ENCODE measurements at places on chromosomes 4 and X.

GRCh38 chr4:99624141-99624719 is 33.4 kb downstream of the C4orf54 start:
- DNase-seq: no peak

DNA sequence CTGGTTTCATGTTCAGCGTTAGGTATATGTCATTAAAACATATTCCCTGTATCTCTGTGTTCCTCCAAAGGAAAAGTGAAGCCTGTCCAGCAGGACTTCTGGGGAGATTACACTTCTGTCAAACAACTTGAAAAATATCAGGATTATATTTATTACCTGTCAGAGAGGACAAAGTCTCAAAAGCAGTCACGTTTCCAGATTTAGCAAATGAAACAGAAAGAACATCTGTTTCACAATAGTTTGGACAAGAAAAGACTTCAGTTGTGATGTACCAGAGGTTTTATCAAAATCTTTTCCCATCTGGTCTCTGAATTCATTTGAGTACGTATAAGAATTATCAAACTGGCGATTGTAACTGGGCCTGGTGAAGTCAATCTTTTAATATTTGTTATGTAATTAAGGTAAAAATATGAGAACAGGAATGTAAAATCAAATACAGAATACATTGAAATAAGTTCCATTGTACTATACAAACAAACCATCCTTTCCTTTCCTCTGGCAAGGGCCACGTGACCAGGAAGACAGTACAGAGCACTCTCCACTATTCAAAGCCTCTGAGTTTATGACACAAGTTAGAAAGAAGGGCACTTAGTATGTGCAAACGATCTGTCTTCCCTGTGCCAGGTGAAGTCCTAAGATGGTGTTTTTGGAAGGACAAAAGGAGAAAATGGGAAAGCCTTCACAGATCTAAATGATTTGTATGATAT is 3.2 kb downstream of the CASP3 start:
- DNase-seq: no peak

DNA sequence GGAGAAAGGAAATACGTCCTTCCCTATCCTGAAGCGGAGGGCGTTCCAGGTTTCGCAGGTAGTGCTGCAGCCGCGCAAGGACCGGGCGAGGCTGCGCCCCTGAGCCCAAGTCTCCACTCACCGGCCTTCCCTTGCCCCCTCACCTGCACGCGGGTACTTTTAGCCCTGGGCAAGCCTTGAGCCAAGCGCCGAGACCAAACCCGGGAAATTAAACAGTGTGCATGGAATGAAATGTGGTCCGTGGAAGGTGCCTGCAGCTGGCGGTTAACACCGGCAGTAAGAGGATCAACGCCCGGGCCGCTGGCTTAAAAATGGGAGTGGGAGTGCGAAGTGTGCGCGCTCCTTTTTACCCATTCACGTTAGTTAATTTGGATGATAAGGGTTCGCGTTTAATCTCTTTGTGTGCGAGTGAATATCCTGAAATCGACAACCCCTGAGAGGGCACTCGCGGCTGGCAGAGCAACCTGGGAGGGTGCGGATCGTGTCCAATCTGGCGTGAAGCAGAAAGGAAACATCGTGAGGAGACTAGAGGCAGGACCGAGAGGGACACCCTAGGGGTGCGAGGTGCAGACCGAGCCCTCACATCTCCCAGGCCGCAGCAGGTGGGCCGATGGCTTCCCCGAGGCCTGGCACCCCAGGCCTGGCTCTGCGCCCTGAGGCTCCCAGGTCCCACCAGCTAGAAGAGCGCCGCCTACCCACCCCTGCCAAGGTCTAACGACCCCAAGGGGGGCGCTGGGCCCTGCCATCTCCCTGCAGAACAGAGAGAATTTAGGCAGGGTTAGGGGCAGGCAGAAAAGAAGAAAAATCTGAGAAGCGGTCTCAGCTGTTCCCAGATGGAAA is 2.0 kb upstream of the HELT start:
- no peak for DNase-seq

- no peak for DNase-seq
Measured at GRCh38 chr4:185211035-185211434, 1.6 kb downstream of the SNX25 start.

GRCh38 chr4:56979421-56980072 is 851 bp downstream of the POLR2B start:
- no peak for DNase-seq

DNA sequence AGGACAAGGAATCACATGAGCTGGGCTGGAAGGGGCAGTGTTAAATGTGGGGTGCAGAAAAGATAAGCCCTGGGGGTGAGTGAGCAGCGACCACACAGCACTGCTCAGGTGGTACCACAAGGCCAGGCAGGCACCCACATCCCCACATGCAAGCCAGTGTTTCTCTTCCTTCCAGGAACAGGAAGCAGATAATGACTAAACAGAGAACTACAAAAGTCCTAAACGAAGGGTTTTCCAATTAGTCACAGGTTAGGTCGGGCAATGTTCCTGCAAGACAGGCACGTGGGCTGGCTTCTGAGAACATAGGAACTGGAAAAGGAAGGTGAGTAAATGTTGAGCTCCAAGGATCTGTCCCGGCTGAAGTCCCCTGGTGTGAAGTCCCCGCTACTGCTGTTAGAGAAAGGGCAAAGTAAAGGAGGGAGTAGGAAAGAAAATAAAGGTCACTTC is 19.5 kb downstream of the RELL1 start:
- DNase-seq: no peak

- no peak for DNase-seq
Measured at GRCh38 chr4:117455088-117455487, 369.7 kb upstream of the TRAM1L1 start.

DNA sequence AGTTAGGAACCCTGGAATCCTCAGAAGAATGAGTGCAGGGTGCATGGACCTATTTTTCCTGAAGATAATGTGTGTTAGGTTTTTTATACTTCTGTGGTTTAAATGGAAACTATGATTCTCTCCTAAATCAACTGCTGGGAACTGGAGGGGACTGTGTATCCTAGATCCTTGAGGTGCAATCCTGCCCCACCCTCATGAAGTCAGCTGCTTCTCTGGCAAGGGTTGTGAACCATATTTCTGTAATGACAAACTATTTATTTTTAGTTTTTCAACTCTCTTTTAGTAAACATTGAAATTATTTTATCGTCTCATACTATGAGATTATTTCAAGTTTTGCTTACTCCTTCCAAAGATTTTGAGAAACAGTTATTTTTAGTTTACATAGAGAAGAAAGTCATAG is 25.8 kb upstream of the VEGFC start:
- no peak for DNase-seq

GRCh38 chr4:30619679-30620078 is 100.5 kb upstream of the PCDH7 start:
- DNase-seq: no peak

GRCh38 chrX:46317163-46317562 is 228.1 kb downstream of the ZNF674 start:
- DNase-seq: no peak

- DNase-seq: peak; percentile 17
Measured at GRCh38 chr4:158856852-158857251, 88.0 kb downstream of the FNIP2 start.

GRCh38 chrX:135213200-135213844 is 38.5 kb upstream of the ETDA start:
- no peak for DNase-seq

- DNase-seq: no peak
Measured at GRCh38 chrX:131782646-131783045, 238.8 kb downstream of the OR13H1 start.

DNA sequence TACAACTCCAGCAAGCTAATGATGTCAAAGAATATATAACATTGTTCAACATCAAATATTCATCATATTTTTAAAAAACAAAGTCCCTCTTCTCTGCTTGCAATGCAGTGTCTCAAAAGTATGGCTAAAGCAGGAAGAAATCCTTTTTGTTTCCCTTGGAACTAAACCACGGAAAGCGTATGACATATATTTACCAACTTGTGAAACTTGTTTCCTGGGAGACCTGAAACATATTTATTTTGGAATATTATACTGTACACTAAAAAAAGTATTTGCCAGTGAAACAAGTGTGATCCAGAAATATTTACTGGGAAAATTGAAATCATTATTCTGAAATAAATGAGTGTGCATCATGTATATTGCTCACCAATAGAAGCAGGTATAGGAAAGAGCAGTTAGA is 156.0 kb upstream of the ANKRD50 start:
- no peak for DNase-seq

GRCh38 chrX:41512394-41512793 is 65.3 kb downstream of the NYX start:
- no peak for DNase-seq

GRCh38 chr4:78227411-78228057 is 170.4 kb downstream of the FRAS1 start:
- no peak for DNase-seq

GRCh38 chr4:144355811-144356757 is 215.6 kb upstream of the GYPA start:
- no peak for DNase-seq

- no peak for DNase-seq
Measured at GRCh38 chr4:147101678-147102077, 156.0 kb upstream of the TTC29 start.

DNA sequence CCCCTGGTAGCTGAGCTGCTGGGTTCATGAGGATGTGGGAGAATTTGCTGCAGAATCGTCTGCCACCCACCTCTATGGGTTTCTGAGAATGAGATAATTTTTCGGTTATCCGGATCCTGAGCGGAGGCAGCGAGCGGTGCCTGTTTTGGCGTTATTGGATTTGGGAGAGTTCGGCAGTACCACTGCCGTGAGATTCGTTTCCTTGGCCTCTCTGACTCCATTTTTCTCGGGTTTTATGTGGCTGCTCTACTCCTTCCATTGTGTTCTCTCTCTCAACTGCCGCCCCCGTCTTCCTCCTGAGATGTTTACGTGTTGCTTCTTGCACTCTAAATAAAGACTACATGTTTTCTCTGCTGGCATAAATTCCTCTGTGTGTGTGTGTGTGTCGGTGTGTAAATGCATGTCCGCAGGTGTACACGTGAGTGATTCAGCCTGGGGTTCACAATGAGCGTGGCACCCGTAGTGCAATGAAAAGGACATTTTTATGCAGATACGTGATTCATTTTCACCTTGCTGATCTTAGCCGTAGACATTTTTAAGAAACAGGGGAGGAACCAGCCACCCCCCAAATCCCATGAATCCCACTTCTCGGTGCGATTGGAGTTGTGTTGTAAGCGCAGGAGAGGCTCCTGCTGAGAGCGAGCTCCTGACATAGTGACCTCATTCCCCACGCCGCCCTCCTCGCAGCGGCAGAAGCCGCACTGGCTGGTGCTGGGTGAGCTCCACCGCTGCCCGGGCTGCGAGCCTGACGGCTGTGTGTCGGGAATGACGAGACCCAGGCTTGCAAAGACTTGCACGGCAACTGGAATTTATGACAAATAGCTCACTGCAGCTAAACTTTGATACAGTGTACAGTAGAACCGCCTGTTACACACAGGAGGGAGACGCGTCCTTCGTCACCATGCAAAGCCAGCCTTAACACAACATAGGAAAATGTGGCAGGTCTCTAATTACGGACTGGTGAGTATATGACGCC is 82.2 kb downstream of the STOX2 start:
- no peak for DNase-seq

GRCh38 chr4:41135801-41136200 is 78.5 kb downstream of the APBB2 start:
- DNase-seq: no peak

- no peak for DNase-seq
Measured at GRCh38 chr4:39036172-39036571, 4.0 kb upstream of the TMEM156 start.

- no peak for DNase-seq
Measured at GRCh38 chr4:188195389-188195985, 56.2 kb downstream of the TRIML1 start.

DNA sequence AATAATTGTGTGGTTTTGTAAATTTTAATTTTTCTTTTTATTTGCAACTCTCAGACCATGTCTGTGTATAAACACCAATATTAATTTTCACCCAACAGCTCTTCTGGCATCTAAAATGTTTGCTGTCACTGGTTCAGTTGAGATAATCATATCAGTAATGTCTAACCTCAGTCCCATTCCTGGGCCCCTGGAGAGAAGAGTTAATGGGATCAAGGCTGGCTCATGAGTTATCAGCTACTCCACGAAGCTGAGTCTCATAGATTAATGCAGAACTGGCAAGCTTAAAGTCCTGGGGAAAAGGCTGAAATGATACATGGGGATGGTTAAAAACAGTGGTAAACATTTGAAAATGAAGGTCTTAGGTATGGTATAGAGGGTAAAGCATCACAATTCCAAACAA is 28.4 kb upstream of the TSPAN5 start:
- DNase-seq: no peak

- peak; percentile 0 for DNase-seq
Measured at GRCh38 chr4:70183168-70183939, 12.2 kb upstream of the ODAM start.

DNA sequence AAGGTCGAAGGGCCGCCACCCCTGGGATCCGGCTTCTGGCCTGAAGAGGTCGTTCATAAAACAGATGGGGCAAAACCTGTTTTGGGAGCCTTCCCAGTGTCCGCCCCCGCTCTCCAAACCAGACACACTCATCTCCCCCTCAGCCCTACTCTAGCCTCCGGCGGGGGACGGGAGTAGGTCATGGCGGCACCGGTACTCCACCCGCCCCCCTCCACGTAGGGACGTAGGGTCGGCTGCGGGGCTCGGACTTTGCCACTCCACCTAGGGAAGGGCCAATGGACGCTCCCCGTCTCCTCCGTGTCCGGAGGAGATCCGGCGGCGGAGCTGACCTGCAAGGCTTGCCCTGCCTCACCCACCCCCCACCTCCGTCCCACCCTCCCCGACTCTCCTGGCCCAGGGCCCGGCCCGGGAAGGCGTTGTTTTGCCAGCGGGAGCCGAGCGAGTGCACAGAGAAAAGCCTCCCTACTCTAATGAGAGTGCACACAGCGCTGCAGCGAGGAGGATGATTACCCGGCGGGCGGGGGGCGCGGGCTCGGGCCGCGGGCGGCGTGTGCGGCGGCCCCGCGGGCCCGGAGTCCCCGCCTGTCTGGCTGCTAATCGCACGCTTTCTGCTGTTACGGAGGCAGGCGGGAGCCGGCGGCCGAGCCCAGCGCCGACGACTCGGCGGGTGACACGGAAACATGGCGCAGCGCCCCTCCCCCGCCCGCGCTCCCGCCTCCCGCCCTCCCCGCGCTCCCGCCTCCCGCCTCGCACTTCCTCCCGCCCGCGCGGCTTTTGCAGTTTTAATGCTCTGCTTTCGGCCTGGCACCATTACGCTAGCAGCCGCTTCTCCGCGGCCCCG is 8.3 kb upstream of the BCOR start:
- DNase-seq: peak; percentile 55

DNA sequence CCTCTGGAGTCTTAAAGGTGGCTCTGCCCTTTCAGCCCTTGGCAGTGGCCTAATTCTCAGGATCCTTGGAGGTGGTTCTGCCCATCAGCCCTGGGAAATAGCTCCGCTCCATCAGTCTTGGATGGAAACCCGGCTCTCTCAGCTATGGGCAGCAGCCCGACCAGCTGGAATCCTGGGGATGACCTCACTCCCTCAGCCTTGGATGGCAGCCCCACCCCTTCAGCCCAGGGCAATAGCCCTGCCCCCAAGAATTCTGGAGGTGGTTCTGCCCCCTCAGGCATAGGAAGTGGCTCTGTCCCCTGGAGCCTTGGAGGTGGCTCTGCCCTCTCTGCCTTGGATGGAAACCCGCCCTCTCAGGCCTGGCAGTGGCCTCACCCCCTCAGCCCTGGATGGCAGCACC is 127.7 kb downstream of the RBMX2 start:
- DNase-seq: no peak

- DNase-seq: no peak
Measured at GRCh38 chr4:84648863-84649647, 66.1 kb downstream of the CDS1 start.

- no peak for DNase-seq
Measured at GRCh38 chr4:11189756-11190155, 238.9 kb downstream of the HS3ST1 start.

- DNase-seq: no peak
Measured at GRCh38 chrX:30296408-30297254, 12.6 kb downstream of the NR0B1 start.
